ENCODE measurements at places on chromosomes 11 and 22.
A peak's percentile ranks its signal among the peaks of the same experiment; 100 is the strongest.

DNA sequence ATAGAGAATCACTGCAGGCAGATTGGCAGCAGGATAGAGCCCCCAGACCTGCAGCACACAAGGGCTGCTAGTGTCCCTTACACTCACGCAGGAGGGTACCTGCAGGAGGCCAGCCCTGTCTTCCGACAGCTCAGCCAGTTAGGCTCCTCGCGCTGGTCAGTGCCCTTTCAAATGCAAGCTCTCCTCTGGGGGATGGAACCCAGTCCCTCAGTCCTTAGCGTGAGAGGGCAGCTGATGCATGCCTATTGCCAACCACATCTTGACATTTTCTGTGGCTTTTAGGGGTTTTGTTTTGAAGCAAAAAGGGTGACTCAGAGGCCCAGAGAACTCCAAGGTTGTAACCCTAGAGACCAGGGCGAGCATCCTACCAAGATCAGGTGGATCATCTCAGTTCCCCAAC lies 40.0 kb downstream of the WNT11 start:
- peak; percentile 50 for DNase-seq

DNA sequence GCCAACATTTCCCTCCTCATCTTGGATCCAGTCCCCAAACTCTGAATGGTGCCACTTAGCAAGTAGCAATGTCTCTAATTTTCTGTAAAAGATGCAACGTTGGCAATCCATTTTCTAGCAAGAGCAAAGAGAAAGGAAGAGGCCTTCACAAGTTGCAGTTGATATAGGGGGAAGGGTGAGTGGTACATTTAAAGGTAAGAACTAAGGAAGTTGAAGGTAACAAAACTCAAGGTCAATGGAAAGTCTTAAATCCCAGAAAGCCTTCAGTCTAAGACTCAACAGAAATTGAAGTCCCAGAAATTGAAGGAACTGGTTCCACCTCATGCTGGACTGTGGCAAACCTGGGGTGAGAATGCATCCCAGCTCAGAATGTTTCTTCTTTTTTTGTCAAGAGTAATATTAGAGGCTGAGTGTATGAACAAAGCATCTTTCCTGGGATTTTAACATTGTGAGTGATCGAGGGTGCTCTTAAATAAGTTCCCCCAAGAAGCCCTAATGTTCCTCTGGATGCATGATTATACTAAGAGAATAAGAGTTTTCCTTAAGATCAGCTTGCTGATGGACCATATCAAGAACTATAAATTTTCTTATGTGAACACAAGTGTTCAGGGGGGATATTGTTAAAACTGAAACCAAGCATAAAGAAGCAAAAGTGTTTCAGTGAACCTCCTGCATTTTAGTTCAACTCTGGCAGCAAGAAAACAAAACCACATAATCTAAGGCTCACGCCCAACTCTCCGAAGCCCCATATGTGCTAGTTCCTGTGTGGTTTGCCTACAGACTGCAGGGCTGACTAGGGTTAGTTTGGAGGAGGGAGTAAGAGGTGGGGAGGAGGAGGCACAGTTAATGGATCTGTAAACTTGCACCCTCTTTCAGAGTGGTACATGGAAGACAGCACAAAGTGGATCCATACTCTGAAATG lies at the start of gene GRAP2:
Gene GRAP2 (plus strand): TSS at position 779 of the 922 bp plus-strand sequence. CDS start 46,023 bp downstream, outside the sequence.
- peak; percentile 66 for DNase-seq

- DNase-seq: no peak
Observed at GRCh38 chr11:36432093-36432469, 78.0 kb downstream of the TRAF6 start.

DNA sequence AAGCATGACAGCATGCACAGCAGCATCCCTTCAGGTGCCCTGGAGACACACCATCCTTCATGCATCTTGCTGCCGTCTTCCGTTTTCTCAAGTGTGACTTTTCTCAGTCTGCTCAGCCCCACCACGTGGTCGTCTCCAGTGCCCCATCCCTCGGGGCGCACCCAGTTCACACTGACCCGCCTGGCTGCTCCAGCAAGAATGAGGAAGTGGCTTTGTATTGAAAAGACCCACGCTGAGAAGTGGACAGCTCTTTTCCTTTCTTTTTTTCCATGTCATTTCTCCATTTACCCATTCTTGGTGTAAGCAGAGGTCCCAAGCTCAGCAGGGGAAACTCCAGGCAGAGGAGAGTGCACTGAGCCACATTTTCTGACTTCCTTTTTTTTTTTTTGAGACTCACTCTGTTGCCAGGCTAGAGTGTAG lies 14.5 kb downstream of the SERPINH1 start:
- DNase-seq: no peak

- no peak for DNase-seq
Observed at GRCh38 chr11:28318871-28319270, 210.7 kb downstream of the METTL15 start.

DNA sequence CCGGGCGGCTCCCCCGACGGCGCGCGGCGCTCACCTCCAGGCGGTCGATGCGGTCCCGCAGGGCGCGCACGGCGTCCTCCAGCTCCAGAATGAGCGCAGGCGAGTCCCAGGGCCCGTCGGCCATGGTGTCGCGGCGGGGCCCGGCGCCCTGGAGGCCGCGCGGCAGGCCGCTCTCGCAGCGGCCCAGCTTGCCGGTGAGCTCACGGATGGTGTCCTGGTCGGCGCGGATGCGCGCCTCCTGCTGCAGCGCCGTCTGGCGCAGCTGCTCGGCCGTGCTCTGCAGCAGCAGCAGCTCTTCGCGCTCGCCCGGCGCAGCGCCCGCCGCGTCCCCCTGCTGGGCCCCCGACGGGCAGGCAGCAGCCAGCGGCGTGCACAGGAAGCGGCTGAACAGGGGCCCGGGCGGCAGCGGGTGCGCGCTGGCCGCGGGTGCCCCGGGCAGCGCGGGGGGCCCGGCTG lies 599 bp downstream of the NPTXR start:
- DNase-seq: peak; percentile 64

DNA sequence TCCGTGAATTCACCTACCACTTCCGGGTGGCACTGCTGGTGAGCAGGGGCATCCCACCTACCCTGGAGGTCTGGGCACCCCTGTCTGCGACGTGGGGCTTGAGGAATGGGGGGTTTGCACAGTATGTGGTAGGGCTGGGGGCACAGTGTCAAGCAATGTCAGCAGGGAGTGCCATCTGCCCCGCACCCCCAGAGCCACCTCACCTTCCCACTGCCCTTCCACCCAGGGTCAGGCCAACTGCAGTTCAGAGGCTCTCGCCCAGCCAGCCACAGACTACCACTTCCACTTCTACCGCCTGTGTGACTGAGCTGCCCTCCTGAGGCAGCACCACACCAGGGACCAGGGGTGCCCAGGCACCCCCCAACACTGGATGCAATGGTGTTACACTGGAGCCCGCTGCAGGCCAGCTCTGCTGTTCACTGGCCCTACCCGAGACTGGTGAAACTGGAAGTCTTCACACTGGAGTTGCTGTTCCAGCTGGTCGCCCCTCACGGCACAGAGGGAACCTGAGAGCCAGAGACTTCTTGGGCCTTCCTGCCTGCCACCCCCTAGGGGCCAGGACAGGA lies 6.5 kb downstream of the TMEM258 start:
- no peak for DNase-seq

- DNase-seq: no peak
Observed at GRCh38 chr11:118439646-118440045, 3.4 kb downstream of the KMT2A start.

DNA sequence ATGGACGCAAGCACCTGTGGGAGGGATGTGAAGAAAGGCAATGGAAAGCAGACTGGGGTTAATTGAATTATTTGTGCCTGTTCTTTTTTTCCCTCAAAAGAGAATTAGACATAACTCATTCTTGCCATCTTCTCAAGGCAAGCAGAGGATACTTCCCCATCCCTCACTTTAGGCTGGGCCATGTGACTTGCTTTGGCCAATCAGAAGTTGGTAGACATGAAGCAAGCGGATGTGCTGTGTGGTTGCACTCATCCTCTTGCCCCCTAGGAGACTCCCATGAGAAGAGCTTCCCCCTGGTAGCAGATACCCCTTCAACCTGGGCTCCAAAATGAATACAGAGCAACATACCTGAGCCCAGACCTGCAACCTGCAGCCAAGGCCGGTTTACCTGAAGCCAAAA lies 124.4 kb upstream of the ZC3H12C start:
- DNase-seq: no peak

DNA sequence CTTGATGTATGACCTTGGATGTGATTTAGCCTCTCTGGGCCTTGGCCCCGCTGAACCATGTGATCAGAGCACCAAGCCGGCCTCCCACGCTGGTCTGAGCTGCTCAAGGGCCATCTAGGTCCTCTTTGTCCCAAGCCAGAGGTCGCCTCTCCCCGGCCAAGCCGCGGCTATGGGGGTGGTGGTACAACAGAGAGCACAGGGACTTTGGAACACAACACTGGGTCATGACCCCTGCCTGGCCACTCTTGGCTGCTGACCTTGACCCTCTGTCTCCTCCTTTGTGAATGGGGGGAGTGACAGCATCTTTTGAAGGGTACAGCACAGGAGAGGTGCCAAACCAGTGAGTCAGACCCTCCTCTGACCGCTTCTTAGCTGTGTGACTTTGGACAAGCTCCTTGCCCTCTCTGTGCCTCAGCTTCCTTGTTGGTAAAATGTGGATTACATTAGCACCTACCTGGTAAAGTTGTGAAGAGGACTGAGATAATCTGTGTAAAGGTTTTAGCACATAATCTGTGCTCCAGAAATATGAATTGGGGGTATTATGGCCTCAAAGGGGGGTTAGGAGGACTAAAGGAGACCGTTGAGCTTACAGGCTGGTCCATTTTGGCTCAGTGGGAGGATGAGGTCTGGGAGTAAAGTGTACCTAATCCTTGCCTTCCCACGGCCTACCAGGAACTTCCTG lies 4.7 kb downstream of the SCYL1 start:
- DNase-seq: no peak

DNA sequence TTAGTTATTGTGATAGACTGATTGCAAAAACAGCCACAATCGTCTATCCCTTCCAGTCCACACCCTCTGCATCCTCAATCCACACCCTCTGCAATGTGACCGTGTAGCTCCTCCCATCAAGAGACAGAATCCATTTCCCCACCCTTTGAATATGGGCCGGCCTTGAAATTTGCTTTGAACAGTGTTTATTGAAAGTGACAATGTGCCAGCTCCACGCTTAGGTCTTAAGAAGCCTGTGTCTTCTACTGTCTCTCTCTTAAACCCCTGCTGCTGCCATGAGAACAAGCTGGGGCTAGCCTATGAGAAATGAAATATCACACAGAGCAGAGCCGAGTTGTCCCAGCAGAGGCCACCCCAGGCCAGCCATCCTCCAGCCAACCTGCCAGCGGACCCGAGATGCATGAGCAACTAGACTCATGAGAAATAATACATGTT lies 22.3 kb upstream of the MICAL2 start:
- DNase-seq: no peak

GRCh38 chr11:59261150-59261549 lies 48.4 kb upstream of the MPEG1 start:
- DNase-seq: no peak

GRCh38 chr22:33601062-33601461 lies 319.2 kb downstream of the LARGE1 start:
- DNase-seq: no peak

DNA sequence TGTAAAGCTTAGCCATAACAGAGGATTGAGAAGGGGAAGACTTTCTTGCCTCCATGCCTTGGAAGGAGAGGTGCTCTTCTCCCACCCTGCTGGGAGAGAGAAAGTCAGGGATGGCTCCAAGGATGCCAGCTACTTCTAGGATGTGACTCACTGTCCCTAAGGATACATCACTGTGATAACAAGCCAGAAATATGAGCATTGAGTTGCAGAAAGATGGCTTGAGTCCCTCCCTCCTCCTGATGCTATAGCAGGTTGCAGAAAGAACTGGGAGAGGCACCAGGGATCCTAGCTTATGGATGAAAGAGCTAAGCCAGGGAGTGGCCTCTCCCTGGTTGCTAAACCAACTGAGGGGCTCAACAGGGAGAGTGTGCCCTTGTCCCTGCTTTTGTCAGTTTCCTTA lies 27.8 kb upstream of the FJX1 start:
- DNase-seq: no peak

GRCh38 chr11:1302461-1303125 lies 6.8 kb downstream of the TOLLIP start:
- no peak for DNase-seq

DNA sequence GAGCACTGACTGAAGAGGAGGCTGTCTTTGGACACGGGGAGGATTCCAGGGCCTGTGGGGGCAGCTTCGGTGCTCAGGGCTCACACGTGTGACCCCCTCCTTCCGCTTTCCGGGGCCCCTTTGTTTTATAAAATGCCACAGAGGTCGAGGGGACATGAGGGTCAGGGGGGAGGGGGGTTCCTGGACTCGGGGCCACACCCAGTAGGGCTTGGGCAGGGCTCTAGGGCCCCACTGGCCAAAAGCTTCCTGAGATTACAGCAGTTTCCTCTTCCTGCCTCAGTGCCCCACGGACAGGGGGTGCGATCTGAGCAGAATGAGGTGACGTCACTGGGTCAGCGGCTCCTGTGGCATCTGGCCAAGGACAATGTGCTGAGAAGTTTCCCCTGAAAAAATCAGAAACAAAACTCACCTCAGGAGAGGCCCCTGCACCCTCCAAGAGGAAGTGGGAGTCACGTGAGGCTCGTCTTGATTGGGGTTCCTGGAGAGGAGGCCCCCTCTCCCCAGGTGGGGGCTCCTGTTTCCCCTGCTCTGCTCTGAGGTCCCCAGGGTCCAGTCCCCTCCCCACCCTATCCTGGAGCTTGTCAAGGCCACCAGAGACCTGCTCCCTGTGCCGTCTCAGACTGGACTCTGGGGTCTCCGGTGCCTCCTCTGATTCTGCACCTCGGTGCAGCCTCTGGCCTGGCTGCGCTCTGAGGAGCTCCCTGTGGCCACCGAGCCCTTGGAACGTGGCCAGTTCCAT lies 6.4 kb upstream of the IFITM3 start:
- DNase-seq: peak; percentile 84

DNA sequence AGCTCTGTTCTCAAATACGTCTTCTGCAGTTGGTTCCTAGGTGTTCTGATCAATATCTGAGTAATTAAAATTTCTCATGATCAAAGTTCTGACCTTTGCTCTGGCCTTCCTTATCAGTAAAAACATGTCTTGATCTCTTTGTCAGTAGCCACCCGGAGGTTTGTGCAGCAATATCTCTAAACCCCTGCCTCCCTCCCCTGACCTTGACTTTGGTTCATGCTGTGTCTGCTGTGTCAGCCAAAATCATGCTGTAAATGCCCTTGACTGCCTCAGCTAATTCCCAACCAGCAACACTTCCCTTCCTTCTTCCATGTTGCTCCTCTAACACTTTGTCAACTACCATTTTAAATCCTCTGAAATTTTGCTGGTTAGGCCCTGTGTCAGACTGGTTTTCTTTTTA lies 424.7 kb downstream of the FAM181B start:
- no peak for DNase-seq

DNA sequence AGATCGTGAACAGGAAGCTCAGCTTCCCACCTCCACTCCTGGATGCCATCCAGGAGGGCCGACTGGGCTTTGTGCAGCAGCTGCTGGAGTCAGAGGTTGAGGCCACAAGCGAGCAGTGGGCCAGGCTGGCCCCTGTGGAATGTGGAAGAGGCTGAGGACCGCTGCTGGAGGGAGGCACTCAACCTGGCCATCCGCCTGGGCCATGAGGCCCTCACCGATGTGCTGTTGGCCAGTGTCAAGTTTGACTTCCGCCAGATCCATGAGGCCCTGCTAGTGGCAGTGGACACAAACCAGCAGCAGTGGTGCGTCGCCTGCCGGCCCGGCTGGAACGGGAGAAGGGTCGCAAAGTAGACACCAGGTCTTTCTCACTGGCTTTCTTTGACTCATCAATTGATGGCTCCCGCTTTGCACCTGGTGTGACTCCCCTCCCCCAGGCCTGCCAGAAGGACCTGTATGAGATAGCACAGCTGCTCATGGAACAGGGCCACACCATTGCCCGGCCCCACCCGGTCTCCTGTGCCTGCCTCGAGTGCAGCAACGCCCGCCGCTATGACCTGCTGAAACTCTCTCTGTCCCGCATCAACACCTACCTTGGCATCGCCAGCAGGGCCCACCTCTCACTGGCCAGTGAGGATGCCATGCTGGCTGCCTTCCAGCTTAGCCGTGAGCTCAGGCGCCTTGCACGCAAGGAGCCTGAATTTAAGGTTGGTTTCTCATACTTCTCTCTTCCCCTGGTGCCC lies 24.9 kb downstream of the ART5 start:
- DNase-seq: no peak

Data from stimulated activated CD8-positive, alpha-beta memory T cell treated with anti-CD3 and anti-CD28 coated beads, Interleukin-4, amount 100 ng/mL, for 48 hours (primary cell).